ENCODE measurements at places on chromosomes 4 and X.

DNA sequence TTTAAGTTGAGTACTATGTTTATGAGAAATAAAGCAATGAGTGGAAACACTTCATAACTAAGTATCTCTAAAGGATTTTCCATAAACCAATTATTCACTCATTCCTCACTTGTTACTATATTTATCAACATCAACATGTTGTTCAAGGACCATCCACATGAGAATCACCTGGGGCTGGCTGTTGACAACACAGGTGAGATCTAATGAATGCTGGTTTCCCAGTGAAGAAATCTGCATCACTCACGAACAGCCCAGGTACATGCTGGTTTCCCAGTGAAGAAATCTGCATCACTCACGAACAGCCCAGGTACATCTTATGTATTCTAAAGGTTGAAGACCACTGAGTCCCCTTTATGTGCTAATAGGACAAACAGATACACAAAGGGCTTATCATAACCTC, 32.5 kb downstream of the TSPAN5 start:
- no peak for DNase-seq

GRCh38 chr4:176939445-176939844, 146.7 kb upstream of the VEGFC start:
- no peak for DNase-seq

- no peak for DNase-seq
Observed at GRCh38 chr4:150250998-150251651, 172.9 kb downstream of the DCLK2 start.

GRCh38 chr4:1080961-1081688, 32.2 kb downstream of the RNF212 start:
- peak; percentile 37 for DNase-seq

- no peak for DNase-seq
Observed at GRCh38 chr4:37644962-37645361, 41.2 kb downstream of the RELL1 start.

DNA sequence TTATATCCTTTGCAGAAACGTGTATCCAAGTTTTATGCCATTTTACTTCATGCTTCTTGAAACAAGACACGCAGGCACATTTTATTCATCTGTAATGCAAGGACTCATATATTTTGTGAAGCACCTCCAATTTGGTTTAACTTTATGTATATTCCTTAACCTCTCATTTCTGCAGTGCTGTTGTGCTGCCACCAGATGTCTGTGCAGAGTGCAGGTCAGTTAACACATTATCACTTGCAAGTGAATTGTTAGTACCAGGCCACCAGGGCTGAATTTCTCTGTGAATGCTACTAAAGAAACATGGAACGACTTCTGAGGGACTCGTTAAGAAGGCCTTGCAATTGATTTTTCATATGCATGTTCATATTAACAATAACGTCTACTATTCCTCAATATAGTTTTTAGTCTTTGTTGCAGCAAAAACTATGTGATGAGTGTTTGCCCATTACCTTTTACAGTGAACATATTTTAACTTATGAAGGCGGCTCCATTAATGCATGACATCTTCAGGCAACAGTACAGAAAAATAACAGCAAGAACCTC, 770.3 kb downstream of the NLGN4X start:
- DNase-seq = no peak

DNA sequence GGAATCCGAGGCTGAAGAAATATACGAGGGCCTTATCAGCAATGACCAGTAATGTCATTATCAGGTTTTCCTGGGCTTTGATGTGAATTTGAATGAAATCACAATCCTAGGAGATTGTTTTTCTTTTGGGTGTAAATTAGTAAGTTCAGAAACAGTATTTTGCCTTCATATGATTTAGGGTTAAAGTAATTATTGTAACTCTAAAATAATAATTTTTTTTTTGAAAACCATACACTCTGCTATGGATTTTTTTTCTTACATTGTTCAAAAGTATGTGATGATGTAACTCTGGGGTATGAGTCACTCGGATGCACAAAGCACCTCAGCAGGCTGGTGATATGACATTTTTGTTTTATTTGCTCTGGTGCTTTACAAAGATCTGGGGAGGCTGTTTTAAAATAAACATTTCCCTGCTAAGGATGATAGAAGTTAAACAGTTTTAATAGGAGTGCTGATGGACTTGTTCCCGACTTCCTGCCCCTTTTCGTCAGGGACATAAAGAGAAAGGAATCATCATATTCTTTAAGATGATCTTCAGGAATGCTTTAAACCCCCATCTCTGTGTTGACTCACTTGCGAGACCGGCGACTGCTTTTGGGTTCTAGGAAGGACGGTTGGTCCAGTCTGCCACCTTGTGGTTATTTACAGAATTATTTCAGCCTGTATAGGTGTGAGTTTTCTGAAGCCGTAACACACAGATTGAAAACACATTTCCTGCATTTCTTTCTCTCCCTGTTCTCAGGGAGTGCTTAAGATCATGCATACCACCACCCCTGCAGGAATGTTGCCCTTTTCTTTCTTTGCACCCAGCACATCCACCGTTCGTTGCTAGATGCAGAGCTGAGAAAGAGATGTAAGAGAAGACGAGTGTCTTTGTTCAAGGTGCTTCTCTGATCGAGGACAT, 72.5 kb downstream of the RAPGEF2 start:
- DNase-seq = peak; percentile 76

- DNase-seq = no peak
Observed at GRCh38 chr4:154314248-154314647, 177.4 kb downstream of the DCHS2 start.

DNA sequence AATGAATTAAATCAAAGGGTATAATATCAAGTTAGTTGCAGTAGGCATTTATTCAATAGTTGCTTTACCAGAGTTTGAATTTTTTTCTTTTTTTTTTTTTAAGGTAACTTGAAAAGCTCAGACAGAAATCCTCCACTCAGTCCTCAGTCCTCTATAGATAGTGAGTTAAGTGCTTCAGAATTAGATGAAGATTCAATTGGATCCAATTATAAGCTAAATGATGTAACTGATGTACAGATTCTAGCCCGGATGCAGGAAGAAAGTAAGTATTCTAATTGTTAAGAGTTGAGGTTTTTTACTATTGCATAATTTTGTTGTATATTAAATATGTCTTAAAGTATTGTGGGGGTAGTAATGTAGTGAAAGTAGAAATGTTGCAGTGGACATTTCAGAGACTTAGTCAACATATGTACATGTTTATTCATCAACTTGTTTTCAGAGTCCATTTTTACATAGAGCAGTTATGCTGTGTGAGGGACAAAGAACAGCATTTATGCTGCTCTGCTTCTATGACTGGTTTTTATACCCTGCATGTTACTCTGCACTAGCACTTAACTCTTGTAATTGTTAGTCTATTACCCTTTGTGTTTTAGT, 38.4 kb downstream of the SLAIN2 start:
- no peak for DNase-seq

DNA sequence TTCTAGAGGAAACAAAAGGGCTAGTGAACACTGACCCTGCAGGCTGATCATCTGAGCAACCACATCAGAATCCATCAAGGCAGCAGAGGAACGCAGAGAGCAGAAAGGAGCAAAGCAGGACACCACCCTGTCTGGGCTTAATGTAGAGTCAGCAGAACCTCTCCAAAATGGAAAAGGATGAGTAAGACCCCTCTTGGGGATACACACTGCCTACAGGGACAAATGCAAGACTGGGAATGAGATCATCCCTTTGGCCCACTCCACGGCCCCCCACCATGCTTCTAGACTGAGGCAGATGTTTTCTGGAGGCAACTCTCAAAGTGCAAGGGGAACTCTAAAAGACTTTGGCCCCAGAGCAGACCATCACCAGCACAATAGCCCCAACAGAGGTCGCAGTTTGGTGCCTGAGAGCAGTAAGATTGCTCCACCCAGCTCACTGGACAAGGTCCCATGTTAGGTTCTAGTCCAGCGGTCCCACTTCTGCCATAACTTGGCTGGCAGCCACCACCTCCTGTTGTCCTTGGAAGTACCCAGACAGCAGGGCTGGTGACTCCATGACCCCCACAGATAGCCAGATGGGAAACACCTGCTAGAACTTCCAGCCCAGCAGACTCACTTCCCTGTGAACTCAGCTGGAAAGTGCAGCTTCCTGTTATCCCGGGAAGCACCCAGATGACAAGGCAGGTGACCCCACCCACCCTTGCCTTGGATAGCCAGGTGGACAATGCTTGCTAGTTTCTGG, 372.7 kb downstream of the INPP4B start:
- DNase-seq = no peak

DNA sequence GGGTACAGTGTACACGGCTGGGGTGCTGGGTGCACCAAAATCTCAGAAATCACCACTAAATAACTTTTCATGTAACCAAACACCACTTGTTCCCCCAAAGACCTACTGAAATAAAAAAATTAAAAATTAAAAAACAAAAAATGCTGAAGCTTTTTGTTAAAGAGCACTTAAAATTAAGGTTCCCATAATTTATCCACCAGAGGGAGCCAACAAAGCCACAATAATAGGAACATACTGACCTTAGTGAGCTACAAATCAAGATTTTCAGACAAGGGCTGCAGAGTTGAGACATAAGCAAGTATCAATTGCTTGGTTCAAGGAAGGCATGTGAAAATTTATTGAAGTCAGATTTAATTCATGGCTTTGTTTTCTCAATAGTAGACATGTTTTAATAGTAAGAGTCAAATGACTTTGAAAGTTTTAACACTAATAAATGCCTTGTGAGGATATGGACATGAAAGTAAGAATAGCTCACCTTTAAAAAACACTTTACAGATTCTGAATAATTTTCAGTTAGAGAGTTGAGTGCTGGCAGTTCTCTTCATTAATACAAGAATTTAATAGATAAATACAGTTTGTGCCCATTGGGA, 43.0 kb upstream of the SCOC start:
- DNase-seq = peak; percentile 17

DNA sequence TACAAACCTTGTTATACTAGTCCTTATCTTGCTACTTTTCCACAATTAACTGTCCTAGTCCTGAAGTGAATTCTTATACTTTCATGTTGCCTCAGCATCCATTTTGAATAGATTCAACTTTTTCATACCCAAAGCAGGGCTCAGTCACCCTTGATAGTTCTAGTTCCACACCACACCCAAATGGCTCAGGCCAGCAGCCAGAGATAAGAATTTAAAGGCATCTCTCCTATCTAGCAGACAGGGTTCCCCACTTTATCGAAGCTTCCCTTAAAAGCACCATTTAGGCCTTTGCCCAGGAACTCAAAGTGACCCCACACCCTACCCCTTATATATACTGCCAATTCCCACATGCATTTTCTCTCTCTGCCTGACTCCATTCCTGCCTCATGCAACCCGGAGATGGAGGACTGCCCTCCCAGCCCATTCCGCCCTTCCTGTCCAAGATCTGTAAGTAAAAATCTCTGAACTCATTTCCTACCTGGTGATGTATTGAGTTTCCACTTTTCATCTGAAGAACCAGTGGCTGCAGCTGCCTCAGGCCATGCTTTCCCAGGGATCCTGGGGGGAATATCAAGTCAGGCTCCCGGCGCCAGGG, 63.7 kb upstream of the TXK start:
- DNase-seq = no peak

- no peak for DNase-seq
Observed at GRCh38 chr4:88018466-88018865, 11.0 kb downstream of the PKD2 start.

GRCh38 chr4:119025420-119025819, 110.2 kb upstream of the MYOZ2 start:
- peak; percentile 89 for DNase-seq

GRCh38 chrX:48940404-48940955, 16.9 kb downstream of the OTUD5 start:
- DNase-seq = no peak

DNA sequence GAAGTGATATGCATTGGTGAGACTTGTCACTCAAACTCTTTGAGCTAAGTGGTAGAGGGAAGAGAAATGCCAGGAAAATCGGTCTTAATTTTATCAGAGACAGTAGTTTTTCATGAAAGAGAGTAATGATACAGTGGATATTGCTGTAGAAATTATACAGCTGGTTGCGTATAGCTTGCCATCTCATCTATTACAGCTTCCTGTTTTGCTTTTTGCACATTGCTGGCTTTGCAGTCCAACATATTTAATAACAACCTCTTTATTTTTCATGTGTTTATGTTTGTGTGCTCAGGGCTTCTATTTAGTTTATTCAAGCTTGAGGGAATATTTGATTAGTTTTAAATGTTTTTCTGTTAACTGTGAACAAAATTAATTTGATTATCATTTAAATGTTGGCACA, 11.5 kb downstream of the SMAD1 start:
- no peak for DNase-seq

DNA sequence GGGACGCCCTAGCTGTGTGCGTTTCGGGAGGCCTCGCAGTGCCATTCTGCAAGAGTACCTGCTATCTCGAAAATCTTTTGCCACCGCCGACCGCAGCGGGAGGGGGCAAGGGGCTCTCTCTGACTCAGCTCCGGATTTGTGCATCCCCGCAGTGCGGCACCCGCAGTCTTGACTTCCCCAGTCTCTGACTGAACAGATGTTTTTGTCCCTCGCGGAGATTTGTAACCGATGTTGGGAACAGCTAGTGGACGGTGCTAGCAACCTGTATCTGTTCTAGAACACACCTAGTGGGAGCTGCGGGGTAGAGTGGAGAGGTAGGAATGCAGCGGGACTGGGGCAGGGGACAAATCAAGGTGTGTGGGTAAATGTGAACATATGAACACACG, 17.2 kb downstream of the NKX6-1 start:
- peak; percentile 13 for DNase-seq

DNA sequence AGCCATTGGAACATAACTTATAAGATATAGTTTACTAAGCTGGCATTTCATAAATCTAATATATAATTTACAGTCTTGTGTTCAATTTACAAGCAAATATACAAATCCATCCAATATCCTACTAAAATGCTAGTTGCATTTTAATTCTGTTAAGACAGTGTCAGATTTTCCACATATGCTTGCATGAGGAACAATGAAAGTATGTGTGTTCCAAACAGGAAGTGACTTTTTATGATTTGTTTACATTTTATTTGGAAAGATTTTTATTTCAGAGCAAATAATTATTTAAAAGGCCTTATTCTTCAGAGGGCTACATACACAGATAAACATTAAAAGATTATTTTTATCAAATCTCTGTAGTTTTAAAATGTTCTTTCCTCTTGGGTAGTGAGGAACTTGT, 130.1 kb downstream of the KLHL34 start:
- DNase-seq = no peak

GRCh38 chr4:108113229-108113628, 55.5 kb downstream of the LEF1 start:
- DNase-seq = no peak

DNA sequence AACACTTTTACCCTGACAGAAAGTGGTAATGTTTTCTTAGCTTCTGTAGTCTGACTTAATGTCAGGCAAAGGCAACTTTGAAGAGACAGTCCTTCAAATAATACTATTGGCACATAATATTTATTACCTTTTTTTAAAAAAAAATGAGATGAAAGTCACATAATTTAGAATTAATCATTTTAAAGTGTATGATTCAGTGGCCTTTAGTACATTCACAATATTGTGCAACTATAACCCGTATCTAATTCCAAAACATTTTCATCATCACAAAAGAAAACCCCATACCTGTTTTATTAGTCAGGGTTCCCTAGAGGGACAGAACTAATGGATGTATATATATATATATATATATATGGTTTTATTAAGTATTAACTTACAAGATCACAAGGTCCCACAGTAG, 94.8 kb upstream of the TEX13A start:
- no peak for DNase-seq

- DNase-seq = no peak
Observed at GRCh38 chrX:107171369-107172102, 34.7 kb downstream of the NUP62CL start.

- no peak for DNase-seq
Observed at GRCh38 chrX:102063445-102064074, 61.9 kb upstream of the TCEAL2 start.

- no peak for DNase-seq
Observed at GRCh38 chrX:73913580-73913979, 350.6 kb downstream of the CHIC1 start.

All from CD14-positive monocyte (primary cell).